DMS79 treated with DMSO at 0.1 percent for 48 hours (cell line): ENCODE measurements at places on chromosomes 2 and 18.

GRCh38 chr2:241445426-241445825 is 63.0 kb downstream of the STK25 start:
- no peak for DNase-seq

- no peak for DNase-seq
Measured at GRCh38 chr2:1701556-1702185, 42.6 kb downstream of the PXDN start.

DNA sequence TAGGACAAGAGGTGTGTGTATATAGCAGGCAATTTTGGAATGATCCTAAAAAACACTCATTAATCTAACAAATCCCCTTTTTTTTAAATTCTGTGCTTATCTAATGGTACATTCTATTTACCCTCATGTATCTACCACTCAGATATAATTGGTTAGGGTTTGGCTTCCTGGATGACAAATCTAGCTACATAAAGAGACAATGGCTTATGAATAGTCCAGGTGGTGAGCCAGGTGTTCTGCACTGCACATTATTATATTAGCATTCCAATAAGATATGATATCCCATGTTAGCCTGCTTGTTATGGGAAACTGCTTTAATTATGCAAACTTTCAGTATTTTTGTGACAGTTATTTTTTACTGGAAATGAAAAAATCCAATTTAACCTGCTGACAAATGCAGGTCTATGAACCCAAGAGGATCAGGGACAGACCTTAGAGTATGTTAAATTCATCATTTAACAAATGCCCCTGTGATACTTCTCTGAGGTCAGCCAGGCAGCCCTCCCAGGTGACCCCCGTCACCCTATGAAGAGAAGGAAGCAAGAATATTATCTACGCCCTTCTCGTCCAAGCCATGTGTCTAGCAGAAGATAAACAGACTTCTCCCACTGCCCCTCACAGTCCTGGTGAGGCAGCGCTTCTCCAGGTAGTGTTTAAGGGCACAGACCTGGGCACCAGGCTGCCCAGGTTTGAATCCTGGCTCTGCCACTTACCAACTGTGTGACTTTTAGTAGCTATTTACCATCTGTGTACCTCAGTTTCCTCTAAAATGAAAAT is 83.0 kb downstream of the ADD2 start:
- DNase-seq, result no peak

DNA sequence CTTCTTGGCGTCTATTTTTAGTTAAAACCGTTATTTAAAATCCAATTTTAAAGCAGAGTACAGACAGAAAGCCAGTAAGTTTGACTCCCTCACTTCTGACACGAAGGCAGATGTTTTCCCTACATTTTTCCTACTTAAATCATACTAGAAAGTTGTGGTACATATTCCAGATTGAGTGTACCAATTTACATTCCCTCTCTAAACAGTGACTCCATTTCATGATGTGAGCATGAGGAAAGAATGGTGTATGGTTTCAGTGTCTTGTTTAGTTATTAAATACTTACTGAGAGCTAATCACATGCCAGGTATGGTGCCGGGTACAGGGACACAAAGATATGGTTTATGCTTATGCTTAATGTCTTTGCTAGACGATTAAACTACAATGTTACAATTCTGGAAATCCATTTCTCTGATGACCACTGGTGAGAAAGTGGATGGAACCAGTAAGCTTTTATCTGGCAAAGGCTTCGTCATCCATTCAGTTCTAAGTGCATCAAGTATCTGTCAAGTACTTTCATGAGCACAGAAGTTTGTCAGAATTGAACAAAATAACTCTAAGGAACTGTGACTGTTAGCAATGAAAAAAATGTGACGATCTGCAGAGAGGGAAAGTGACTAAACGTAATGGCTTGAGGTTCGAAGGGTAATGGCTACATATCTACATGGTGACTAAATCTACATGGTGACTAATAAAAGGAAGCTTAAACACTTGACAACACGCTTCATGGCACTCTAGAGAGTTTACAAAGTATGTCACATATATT is 25.7 kb downstream of the MAP4K3 start:
- peak; percentile 20 for DNase-seq

GRCh38 chr2:74390606-74391005 is 10.5 kb upstream of the DCTN1 start:
- DNase-seq, result no peak

GRCh38 chr2:143686585-143687164 is 557.5 kb downstream of the ARHGAP15 start:
- no peak for DNase-seq
